NCI-H1092 (cell line): ENCODE measurements at places on chromosomes 16 and 17.

DNA sequence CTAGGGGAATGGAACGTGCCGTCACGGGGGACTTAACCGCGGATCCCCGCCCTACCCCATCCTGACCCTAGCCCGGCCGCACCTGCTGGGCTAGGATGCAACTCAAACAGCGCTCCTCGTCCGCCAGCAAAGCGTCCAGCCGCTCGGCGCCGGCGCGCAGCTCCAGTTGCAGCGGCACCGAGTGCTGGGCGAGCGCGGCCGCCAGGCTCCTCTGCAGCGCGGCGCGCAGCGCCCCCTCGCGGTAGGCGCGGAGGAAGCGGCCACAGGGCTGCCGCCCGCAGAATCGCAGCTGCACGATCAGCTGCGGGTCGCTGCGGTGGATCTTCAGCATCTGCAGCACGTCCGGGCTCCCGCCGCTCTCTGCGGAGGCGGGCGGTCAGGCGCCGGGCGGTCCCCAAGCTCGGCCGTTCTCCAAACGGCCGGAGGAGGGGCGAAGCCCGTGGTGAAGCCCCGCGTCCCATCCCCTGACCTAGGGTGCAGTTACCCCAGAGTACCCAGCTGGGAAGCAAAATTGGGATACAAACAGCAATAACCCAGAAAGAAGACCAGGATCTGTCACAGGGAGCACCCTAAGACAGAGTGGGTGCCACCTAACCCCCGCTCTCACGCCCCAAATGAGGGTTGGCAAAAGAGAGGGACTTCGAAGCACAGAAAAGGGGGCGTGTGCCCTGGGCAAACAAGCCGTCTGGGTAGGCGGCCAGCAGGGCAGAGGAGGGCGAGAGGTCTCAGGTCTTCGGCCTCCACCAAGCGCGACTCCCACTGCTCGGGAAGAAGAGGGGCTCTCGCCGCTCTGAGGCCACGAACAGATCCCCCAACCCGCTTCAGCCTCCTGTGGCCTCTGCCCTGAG lies 4.2 kb downstream of the TRADD start:
- DNase-seq: peak; percentile 59

DNA sequence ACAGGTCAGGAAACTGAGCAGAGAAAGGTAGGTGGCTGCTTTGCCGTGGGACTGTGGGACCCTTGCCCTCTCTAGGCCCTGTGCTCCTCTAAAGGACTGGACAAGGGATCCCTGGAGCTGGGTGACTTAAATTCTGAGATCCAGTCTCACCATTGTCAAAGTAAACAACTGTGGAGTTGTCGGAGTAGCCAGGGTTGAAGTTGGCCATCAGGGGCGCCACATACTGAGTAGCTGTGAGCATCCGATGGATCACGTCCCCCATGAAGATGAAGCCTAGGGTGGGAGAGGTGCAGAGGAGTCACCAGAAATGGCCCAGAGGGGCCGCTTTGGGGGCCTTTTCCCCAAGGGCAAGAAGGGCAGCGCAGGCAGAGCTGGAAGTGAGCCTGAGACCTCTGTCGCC lies 43.5 kb downstream of the PLXDC1 start:
- no peak for DNase-seq

- DNase-seq: no peak
Observed at GRCh38 chr17:17060930-17061329, 18.7 kb downstream of the MPRIP start.

- DNase-seq: no peak
Observed at GRCh38 chr16:86232496-86232895, 277.8 kb upstream of the FOXF1 start.

GRCh38 chr17:57499648-57500049 lies 243.3 kb downstream of the MSI2 start:
- DNase-seq: no peak

- peak; percentile 71 for DNase-seq
Observed at GRCh38 chr17:50923611-50924010, 57.5 kb upstream of the TOB1 start.

GRCh38 chr16:82282662-82283061 lies 112.6 kb upstream of the MPHOSPH6 start:
- DNase-seq: no peak

GRCh38 chr17:55336426-55336825 lies 71.7 kb downstream of the HLF start:
- no peak for DNase-seq

GRCh38 chr16:58264961-58265479 lies 29.8 kb downstream of the PRSS54 start:
- no peak for DNase-seq

- no peak for DNase-seq
Observed at GRCh38 chr17:80352991-80353665, 61.8 kb upstream of the ENDOV start.

DNA sequence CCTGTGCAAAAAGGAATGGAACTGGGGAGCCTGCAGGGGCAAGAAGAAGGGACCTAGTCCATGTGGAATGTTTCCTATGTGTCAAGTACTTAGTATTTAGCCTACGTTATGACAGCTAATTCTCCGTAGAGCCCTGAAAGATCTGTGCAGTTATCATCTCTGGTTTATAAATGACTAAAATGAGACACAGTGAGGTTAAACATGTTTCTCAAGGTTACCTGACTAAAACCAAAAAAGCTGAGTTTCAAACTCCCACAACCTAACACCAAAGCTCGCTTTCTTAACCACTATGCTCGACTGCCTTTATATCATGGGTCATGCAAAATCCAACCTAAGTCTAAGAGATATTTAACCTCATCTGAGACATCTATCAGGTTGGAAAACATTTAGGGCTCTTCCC lies 53.3 kb upstream of the CCL2 start:
- DNase-seq: no peak

DNA sequence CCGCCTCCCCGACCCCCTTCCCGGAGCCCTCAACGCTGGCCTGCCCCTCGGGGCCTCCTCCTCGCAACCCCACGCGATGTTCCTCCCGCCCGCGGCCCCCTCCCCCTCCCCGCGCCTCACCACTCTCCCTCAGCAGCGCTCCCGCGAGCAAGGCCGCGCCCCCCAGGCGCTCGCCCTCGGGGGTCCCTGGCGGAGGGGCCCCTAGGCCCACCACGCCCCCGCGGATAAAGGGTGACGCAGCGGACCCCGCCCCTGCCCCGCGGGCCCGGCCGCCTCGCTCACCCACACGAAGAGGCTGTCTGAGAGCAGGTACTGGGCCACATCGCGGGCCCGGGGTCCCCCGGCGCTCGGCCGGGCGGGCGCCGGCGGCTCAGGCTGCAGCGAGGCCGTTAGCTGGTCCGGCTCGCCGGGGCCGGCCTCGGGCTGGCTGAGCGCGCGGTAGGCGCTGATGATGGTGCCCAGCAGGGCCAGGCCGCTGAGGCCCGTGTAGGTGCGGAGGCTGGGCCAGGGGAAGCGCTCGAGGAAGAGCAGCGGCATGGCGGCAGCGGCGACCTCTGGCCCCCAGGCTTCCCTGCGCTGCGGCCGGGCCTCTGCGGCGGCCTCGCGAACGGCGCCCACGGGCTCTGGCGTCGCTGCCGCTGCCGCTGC lies 430 bp downstream of the AMFR start:
- DNase-seq: peak; percentile 9

DNA sequence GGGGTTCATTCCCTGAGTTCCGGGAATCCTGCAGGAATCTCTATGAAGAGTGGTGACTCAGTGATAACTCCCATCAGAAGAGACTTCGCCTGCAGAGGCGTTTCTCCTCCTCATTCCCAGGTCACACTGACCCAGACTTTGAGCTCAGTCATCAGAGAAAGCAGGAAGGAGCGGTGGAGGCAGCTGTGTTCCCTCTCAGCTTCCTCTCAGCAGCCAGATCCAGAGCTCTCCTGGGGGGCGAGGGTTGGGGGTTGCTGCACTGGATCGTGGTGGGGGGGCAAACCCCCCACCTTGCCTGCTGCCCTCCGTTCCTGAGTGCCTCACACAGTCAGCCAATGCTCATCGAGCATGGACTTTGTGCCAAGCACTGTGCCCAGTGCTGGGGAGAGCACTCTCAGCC lies 271.2 kb downstream of the CBLN1 start:
- no peak for DNase-seq

GRCh38 chr16:68790130-68790761 lies 53.1 kb upstream of the TANGO6 start:
- no peak for DNase-seq

GRCh38 chr17:50917418-50917743 lies 51.2 kb upstream of the TOB1 start:
- DNase-seq: no peak

DNA sequence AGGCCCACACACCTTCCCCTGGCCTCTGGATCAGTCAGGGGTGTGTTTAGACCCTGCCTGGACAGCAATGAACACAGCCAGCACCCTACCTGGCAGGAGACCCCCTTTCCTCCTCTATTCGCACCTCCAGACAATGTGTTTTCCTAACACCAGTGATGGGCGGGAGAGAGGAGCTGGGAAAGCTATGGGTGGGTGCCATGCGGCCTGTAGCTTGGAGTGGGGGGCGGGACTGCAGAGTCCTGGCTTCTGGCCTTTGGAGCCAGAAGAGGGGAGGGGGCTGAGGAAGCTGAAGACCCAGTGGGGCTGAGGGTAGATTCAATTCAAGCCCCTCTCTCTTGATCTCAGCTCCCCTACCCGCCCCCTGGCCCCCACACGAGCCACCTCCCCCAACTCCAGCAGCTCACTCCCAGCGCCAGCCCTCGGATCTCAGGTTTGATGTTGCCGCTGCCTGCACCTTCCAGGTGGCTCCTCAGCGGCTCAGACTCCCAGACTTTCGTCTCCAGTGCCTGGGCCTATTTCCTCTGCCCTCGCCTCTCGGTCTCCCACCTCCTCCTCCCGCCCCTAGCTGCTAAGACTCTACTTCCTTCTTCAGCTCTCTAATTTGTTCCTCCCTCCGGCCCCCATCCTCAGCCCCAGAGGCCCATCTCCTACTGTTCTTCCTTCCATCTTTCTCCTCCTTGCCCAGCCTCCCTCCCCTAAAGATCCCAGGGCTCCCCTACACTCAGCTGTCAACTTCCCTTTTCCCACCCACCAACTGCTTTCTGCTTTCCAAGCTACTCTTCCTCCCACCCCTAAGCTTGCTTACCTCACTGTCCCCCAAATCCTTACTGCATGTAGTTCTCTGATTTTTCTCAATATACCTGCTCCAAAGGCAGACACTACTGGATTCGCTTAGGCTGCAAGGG lies 6.8 kb upstream of the SP6 start:
- DNase-seq: no peak

- DNase-seq: no peak
Observed at GRCh38 chr17:32610943-32611342, 124.2 kb downstream of the CDK5R1 start.

DNA sequence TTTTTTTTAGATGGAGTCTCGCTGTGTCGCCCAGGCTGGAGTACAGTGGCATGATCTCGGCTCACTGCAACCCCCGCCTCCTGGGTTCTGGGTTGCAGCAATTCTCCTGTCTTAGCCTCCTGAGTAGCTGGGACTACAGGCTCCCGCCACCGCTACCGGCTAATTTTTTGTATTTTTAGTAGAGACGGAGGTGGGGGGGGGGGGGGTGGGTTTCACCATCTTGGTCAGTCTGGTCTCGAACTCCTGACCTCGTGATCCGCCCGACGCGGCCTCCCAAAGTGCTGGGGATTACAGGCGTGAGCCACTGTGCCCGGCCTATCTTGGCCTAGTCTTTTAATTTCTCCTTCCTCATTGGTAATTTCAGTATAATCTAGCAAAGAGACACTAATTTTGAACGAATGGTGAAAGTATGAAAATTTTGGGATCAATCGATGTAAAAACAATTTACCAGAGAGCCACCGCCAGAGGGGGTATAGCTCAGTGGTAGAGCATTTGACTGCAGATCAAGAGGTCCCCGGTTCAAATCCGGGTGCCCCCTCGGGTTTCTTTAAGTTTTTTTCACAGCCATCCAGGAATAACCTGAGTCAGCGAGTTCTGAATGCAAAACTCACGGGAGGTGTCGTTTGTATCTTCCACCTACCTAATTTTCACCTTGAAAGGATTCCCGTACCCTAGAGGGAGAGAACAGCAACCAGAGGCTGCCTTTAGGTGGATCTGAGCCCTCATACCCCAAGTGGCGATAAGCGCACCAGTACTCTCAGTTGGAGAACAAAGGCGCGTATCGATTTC lies 2.5 kb upstream of the LASP1 start:
- DNase-seq: peak; percentile 63

GRCh38 chr17:74345433-74346241 lies 16.0 kb downstream of the BTBD17 start:
- DNase-seq: no peak

DNA sequence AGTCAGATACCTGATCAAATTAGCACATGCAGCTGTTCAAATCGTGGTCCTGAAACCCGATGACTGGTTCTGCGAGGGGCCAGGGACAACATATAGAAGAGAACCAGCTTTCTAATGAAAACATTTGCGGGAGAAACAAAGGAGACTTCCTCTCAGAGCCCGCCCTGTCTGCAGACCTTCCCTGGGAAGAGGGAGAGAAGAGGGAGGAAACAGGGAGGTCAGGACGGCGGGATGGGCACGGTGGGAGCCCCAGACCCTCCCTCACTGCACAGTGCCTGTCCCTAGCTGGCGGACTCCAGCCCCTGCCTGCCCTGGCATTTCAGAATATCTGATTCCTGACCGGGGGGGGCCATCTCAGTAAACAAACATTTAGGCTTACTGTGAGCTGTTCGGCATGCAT lies 317.3 kb downstream of the FOXL1 start:
- no peak for DNase-seq

GRCh38 chr16:66290431-66290830 lies 76.1 kb upstream of the CDH5 start:
- DNase-seq: no peak

DNA sequence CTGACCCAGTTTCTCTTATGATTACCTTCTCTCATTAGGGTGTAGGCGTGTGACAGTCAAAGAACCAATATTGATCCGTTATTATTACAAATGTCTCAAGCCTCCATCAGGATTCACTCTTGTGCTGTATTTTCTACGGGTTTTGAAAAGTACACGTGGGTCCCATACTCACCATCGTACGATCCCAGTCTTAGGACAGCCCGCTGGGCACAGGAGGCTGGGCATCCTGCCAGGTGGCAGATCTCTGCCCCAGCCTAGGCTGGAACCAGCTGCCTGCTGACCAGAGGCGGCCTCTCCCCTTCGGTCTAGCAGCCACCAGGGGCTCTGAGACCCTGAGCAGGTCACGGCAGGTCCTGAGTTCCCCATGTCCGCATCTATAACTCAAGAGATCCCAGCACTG lies 2.0 kb upstream of the METRNL start:
- no peak for DNase-seq

- DNase-seq: no peak
Observed at GRCh38 chr16:54243202-54243601, 43.4 kb downstream of the IRX3 start.

GRCh38 chr17:71970312-71970711 lies 150.5 kb upstream of the SOX9 start:
- no peak for DNase-seq

GRCh38 chr16:68283801-68284598 lies 19.7 kb downstream of the SLC7A6 start:
- DNase-seq: no peak

GRCh38 chr17:82402865-82403264 lies 15.3 kb upstream of the HEXD start:
- no peak for DNase-seq
